ENCODE measurements at places on chromosomes 1 and 21.

- DNase-seq, result no peak
Observed at GRCh38 chr1:176604461-176604860, 141.5 kb downstream of the PAPPA2 start.

DNA sequence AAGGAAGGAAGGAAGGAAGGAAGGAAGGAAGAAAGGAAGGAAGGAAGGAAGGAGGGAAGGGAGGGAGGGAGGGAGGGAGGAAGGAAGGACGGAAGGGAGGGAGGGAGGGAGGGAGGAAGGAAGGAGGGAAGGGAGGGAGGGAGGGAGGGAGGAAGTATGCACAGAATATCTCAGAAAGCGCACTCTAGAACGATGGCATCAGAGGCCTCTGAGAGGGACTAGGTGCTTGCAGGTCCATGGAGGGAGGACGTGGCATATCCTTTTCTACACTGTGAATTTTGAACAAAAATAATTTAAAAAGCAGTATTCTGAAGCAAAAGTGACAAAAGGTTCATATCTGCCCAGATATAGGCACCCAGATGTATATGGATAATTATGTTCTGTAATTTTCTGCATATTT, 65.5 kb downstream of the SYF2 start:
- no peak for DNase-seq

DNA sequence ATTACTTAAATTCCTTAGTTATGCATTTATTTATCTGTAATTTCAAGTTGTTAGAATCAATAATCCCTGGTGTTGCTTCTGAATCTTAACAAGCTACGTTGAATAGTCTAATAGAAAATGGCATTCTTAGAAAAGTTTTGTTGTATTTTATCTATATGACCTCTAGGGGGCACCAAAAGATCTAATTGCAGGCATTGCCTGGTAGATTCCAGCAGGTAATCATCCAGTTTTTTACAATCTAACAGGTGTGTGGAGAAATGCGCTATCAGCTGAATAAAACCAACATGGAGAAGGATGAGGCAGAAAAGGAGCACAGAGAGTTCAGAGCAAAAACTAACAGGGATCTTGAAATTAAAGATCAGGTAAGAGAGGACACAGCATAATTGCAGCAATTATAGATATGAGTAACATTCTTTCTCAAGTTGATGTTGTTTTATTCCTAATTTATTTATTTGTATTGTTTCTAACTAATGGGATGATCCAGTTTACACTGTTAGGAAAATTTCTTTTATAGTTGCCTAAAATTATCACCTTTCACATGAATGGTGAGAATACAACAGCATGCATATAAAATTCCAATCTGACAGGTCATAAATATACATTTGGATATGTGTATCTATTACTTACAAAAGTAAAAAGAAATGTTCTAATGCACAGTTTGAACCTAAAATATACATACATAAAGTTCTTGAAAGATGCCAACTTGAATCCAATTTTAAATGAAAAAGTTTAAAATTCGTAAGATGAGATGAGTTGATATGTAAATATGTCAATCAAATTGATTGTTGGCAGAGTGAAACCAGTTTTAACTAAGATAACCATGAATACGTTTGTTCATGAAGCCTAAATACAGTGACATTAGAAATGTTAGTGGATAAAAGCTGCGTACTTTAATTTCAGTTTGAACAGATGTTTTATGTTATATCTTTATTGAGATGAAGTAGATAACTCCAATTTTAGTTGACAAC, 88.4 kb downstream of the SDCCAG8 start:
- DNase-seq, result peak; percentile 52

DNA sequence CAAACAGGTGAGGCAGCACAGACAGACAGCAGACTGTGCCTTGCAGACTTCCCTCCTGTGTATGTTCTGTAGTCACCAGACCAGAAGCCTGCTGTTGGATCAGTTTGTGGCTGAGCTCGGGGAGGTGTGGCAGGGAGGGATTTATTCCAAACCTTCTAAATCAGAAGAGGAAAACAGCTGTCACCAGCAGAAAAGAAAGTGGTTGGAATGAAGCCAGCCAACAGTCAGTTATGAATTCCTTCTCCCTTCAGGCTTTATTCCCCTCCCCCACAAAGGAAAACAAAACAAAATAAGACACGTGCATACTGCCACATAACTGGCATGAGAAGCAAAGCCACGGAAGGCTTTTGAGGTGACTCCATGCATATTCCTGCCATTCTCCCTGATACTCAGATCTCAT, 19.0 kb upstream of the PIGV start:
- DNase-seq, result no peak

DNA sequence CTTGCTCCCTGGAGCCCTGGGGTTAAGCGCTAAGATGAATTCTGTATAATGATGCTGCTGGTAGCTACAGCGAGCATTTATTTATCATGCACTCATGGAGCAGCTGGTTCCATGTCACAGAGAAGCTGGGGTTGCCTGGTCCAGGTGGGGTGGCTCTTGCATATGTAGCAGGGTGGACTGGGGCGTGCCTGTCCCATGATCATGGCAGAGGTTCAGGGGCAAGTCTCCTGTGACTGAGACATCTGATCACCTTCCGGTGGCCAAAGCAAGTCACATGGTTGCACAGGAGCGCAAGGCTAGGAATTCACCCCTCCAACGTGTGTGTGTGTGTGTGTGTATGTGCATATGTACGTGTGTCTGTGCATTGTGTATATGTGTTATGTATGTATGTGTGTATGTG, 15.6 kb upstream of the KCNAB2 start:
- no peak for DNase-seq

DNA sequence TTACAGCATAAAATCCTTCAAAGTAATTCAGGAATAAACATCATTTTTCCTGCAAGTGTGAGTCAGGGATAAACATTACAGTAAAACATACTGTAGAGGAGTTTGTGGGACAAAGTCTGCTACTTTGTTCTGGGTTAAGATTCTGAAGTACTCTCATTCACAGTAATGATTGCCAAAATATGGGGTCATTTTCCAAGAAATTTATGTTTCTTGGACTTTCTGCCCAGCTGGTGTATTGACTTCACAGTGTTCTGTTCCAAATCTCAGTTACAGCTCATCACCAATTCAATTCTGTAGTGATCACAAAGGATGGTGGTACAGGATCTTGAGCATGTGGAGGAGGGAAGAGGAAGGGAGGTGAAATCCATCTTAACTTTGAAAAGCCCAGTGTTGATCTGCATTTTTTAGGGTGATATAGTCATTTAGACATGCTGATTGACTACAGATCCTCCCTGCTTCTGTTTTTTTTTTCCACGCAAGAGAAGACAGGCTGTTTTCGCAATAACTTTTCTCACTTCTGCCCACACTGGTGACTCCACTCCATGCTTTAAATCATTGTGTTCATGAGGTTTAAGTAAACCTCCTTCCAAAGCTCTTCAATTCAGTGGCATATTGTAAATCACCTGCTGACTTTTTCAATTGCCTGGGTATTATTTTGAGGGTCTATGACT, 60.4 kb upstream of the C1orf53 start:
- DNase-seq, result no peak

- no peak for DNase-seq
Observed at GRCh38 chr1:18010945-18011344, 96.7 kb upstream of the IGSF21 start.

- DNase-seq, result no peak
Observed at GRCh38 chr1:11749203-11749689, 12.7 kb upstream of the C1orf167 start.

DNA sequence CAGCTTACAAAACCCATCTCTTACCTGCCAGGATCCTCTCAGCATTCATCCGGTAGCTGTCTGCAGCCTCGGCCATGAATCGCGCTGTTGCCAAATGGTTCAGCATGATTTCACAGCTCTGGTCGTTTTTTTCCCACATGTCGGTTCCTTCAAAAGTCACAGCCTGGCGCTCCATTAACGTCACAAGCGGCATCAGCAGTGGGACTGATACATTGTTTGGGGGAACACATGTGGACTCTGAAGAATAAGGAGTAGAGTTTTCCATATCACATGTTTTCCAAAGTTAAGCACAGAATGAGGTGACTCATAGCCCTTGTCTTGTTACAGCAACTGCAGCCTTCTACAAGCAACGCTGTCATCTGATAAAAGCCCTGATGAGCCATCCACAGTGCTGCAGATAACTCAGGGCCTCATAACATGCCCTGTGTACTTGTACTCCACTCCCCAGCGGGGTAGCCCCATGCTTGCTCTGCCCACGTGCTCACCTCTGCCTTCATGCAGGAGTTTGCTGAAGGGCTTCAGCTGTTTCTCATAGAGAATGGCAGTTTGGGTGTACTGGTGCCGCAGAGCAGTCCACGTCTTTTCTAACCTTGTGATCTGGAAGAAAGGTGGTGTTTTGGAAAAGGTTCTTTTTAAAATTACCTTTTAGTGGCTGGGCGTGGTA, 114.2 kb downstream of the BCAR3 start:
- DNase-seq, result no peak

DNA sequence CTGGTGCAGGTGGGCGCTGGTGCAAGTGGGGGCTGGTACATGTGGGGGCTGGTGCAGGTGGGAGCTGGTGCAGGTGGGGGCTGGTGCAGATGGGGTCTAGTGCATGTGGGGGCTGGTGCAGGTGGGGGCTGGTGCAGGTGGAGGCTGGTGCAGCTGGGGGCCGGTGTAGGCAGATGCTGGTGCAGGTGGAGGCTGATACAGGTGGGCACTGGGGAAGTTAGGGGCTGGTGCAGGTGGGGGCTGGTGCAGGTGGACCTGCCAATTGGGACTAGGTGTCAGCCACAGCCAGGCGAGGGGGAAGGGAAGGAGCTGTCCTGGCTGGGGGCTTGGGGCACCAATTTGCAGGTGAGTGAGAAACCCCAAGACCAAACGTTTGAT, 46.5 kb upstream of the TLR5 start:
- no peak for DNase-seq

DNA sequence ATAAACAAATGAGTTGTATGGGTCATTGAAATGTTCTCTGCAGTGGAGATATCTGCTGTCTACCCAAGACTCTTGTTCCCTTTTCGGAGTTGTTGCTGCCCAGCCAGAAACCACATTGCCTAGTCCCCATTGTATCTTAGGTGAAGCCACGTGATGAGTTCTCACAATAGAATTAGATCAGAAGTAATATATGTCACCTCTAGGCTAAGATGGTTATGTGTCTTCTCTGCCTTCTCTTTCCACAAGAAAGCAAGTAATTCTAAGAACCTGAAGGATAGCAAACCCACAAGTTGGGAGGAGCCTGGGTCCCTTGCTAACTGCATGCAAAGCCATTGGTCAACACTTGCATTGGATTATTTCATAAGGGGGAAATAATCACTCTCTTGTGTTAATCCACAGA, 76.6 kb downstream of the ADCY10 start:
- no peak for DNase-seq

GRCh38 chr1:219302697-219303096, 129.0 kb downstream of the LYPLAL1 start:
- no peak for DNase-seq

GRCh38 chr1:5967351-5968160, 24.7 kb downstream of the NPHP4 start:
- DNase-seq, result no peak

DNA sequence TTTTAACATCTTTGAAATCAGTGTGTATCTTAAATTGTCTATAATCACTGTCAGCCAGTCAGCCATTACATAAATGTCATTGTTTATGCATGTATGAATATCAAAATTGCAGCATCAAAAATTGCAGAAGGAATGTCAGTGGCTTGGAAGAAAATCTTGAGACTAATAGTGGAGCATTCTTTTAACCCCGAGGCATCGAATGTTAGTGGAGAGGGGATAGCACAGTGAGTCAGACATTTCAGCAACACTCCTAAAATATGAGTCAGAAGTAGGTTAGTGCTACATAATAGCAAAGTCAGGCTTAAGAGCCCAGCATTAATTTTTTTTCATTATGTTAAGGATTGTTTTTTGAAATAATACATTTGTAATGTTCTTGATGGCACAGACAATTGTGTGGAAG, 45.5 kb downstream of the SNRPE start:
- DNase-seq, result no peak
